ENCODE measurements at places on chromosomes 13 and 19.

- peak; percentile 29 for DNase-seq
These were observed at the start of gene HS6ST3 for GRCh38 chr13:96089749-96090239. HS6ST3 (plus strand) TSS chr13:96090107.

DNA sequence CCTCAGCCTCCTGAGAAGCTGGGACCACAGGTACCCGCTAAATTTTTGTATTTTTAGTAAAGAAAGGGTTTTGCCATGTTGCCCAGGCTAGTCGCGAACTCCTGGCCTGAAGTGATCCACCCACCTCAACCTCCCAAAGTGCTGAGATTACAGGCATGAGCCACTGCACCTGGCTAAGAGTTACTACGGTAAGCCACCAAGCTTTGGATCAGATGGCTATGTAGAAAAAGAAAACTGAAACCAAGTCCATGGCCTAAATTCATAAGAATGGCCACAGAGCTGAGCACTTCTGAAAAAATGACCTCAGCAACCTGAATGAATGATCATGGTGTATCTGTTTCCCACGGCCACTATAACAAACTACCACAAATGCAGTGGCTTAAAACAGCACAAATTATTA lies 9.4 kb downstream of the OPA3 start:
- no peak for DNase-seq

DNA sequence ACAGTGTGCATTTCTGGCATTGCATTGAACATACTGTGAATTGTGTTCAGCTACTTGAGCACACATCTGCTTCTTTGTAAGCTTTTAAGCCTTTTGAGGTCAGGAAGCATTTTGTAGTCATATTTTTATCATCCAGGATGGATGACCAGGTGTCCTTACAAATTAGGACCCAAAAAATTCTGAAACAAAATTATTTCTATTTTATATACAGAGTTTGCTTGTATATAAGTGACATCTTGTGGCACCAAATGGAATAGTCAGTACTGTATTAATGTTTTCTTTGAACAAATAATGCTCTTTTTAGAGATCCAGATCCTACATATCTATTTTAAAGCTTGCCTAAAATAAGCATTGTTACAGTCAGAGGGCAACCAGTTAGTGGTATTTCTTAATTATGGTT lies 9.5 kb upstream of the SUPT20H start:
- DNase-seq, result no peak

DNA sequence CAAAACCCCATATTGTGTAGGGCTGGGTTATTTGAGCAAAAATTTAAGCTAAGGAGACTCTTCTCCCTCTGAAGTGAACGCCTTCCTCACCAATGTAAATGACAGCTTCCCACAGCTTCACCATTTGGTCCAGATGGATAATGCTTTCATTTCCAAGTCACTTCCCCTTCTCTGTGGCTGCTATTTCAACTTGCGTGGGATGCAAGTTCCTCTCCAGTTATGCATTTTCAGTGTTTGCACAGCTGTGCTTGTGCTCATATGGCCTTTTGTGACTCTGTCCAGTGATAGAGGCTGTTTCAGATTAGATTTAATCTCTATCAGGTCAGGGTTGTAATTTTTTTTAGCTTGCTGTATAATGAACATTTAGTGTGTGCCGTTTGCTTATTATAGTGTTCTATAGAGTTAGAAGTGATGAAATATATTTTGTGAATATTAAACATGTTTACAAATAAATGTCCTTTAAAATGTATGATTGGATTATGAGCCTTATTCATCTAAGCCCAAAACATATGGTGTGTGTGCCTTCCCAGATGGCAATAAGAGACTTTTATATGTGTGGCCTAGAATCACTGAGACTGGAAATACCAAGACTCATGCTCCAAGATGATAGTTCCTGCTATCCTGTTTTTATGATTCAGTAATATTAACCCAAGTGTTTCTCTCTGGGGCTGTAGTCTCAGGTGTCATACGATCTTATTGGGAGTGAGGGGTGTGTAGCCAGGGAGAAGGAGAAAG lies 86.6 kb downstream of the TNFRSF19 start:
- DNase-seq, result no peak

DNA sequence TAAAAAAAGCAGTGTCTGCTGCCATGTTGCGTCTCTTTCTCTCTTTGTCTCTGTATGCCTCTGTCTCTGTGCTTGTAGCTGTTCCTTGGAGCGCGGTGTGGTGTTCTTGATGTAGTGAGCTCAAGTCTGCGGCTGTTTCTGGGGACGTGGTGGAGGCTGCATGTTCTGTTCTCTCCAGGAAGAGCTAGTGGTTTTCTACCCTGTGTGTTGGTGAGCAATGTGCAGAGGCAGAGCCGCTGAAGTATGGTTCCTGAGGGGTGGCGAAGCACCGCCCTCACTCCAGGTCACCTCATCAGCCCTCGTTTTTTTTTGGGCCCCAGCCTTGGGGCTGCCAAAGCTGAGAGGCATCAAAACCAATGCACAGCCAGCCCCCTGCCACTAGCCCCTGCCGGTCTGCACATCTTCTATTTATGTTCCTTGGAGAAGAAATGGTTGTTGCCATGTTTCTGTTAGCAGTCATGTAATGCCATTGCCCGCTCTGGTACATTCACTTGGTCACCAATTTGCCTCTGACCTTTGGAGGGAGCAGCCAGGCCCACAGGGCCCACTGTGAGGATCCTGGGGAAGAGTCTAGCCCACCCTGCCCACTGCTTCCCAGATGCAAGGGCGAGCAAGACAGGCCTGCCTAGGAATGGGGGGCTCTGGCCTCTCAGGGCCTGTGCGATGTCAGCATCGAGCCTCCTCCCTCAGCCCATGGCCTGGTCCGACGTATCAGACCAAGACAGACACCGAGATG lies 7.2 kb downstream of the HNRNPL start:
- peak; percentile 66 for DNase-seq

- DNase-seq, result no peak
These were observed 7.0 kb downstream of the PLVAP start for GRCh38 chr19:17370026-17370587.

GRCh38 chr19:19113040-19113626 lies 25.1 kb downstream of the TMEM161A start:
- DNase-seq, result no peak

DNA sequence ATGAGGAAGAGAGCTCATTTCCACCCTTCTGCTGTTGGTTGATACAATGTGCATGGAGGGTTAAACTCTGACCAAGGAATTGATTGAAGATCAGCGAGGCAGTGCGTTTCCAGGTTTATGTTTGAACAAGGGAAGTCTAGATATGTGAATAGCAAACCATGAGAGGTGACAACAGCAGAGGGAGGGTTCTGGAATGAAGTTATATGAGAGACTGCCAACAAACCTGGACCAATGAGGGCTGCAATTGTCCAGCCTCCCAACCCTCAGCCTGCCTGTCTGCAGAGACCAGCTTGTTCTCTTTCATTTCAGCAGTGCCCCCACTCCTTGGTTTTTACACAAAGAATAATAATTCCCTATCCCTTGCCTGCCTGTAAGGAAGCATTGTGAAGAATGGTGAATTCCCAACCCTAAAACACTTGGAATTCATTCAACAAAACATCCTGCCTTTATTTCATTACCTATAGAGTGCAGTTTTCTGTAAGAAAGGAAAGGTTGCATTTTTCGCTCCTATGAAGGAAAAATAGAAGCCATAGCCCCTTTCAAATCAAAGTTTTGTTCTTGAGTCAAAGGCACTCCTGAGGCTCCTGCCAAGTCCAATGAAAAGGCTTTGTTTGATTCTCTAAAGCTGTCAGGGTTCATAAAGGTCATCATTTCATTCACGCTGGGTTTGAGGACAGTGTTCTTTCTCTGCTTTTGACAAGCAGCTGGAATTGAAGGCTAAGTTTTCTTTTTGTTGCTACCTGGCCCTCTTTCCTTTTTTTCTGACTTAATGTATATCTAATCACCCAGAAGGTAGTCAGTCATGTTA lies 53.6 kb upstream of the ABCC4 start:
- no peak for DNase-seq

DNA sequence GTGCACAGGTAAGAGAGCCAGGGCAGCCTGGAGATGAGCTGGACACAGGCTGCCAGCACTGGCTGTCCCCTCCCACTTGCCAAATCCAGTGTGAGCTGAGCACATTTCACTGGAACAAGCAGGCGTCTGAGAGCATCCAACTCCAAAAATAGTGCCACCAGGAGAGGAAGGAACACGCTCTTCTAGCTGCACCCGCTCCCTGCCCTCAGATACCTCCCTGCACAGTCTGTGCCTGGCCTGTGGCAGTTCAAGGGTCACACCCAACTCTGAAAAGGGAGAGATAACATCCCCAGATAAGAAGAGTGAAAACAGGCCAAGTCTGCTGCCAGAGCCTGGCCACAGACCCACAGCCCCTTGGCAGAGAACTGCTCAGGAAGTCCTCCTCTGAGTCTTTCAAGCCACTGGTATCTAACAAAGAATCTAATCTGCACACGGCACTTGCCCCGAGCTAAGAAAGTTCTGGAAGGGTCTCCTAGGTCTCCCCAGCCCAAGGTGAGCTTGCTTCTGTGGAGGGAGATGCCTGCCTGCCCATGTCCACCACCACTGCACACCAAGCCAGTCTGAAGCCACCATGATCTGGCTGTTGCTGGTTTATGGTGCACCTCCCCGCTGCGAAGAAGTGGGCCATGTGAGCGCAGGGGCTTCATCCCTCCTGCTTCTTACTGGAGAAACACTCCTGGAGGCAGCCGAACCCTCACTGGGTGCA lies 14.7 kb downstream of the ELL start:
- no peak for DNase-seq

GRCh38 chr19:13206587-13206986 lies 56.4 kb downstream of the IER2 start:
- DNase-seq, result no peak

DNA sequence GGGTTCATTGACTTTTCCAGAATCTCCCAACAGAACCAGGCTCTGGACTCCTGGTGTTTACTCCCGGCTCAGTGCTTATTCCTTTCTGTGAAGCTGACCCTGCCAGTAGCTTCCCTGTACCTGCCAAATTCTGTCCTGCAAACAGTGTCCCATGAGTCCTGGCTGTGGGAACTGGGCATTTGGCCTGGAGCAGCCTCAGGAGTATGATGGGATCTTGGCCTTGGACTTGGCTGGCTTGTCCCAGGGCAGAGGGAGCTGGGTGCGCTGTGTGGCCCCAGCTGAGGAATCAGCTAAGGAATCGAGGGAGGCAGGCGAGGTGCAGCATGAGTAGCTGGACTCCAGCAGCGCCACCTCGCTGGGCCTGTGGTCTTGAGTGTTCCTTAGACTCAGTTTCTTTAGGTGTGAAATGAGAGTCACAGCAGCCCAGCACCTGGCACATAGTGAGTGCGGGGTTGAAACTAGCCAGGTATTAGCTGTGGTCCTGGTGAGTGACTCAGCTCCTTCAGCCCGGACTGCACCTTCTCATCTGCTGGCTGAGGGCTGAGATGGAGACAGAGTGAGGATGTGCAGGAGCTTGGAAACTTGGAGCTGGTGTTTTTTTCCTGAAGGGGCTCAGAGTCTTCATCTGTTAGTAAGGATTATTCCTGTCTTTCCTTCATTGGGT lies 10.4 kb downstream of the CLASRP start:
- DNase-seq, result no peak

- DNase-seq, result no peak
These were observed 13.0 kb downstream of the ZIC2 start for GRCh38 chr13:99994638-99995020.

GRCh38 chr19:1276628-1277022 lies 1.3 kb downstream of the FAM174C start:
- DNase-seq, result peak; percentile 72

DNA sequence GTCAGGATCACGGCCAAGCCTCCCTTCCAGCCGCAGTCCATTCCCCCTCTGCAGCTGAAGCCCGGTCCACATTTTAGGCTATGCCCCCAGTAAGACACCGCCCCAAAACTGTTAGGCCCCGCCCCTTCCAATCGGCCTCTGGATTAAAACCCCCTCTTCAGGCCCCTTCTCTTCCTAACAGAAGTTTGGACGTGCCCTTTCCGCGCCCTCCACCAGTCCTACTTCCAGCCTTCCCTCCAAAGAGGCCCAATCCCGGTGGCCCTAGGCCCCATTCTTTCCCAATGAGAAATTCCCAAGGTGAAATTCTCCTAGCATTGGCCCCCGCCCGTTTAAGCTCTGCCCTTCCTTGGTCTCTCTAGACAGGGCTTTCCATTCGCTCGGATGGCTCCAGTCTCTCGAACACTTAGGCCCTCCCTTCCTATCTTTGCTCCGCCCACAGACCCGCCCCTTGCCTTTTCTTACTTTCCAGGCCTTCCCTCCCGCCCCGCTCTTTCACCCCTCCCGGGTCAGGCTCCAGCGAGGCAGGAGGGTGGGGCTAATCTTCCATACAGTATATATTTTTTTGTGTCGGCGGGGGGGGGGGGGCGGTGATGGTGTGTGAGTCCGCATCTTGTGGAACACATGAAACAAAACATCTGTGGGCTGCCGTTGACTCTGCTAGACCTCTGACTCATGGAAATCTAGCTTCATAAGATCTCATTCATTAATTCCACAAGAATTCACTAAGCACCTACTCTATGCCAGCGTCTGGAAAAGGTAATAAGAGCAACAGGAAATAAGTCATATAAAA lies 13.6 kb downstream of the LTBP4 start:
- peak; percentile 97 for DNase-seq

DNA sequence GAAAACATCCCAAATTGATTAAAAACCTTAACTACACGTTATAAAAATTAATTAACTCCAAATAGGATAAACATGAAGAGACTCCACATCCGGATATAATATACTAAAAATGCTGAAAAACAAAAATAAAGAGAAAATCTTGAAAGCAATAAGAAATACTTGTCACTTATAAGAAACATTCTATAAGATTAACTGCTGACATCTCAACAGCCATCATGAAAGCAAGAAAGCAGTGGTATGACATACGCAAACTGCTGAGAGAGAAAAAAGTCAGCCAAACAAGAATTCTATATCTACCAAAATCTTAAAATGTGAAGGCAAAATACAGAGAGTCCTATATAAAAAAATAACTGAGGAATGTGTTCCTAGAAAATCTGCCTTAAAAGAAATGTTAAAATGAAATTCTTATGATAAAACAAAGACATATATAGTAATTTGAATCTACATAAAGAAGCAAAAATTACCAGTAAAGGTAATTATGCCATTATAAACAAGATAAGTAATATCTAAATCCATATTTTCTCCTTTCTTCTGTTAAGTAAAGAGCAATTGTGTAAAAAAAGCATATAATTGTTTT lies 1851.1 kb downstream of the PCDH9 start:
- no peak for DNase-seq

GRCh38 chr19:40264314-40265054 lies 20.7 kb downstream of the AKT2 start:
- no peak for DNase-seq

- DNase-seq, result peak; percentile 81
These were observed 2.3 kb upstream of the LCP1 start for GRCh38 chr13:46184277-46184699.

DNA sequence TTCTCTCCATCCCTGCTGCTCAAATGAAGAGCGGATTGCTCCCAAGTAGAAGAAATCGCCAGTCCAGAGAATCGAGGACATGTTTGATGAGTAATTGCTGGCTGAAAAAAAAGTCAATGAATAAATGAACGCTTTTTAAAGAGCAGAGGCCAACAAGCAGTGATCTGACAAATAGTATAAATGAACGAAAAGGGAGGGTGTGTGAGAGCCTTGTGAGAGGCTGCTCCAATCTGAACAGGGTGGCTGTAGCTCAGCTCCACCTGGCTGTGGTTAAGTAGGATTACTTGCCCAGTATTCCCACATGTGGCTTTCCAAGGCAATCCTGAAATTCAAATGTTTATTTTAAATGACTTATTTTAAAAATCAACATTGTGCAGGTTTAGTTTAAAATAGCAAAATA lies 117.1 kb downstream of the TSHZ3 start:
- DNase-seq, result no peak

GRCh38 chr19:32397671-32398101 lies 7.9 kb upstream of the DPY19L3 start:
- no peak for DNase-seq

GRCh38 chr13:70616847-70617246 lies 508.6 kb upstream of the KLHL1 start:
- DNase-seq, result no peak

- no peak for DNase-seq
These were observed 207.5 kb downstream of the SLITRK5 start for GRCh38 chr13:87878706-87879105.
